Activated T-helper 17 cell treated with anti-CD3 and anti-CD28 coated beads, Interleukin-2, amount 50 U/mL, for 72 hours (primary cell): ENCODE measurements at places on chromosomes 4 and X. TPM values are rescaled to one million over a fixed set of nuclear protein-coding genes. Genes with fewer than 3 reads are reported as not detected.

Gene MAGEC1
- total RNA-seq, result not detected

Gene ANKRD50
- total RNA-seq, result 0.80 TPM

Gene ANOS1
- total RNA-seq, result not detected

Gene ARMCX4
- 4.9 TPM for total RNA-seq

Gene PTPN13
- total RNA-seq, result 23.0 TPM

Gene COL25A1
- total RNA-seq, result not detected

Gene CEP44
- 26.1 TPM for total RNA-seq

Gene CTAG2
- not detected for total RNA-seq

Gene RPS6KA6
- total RNA-seq, result 0.71 TPM

Gene CSAG3
- not detected for total RNA-seq

Gene BEX1
- total RNA-seq, result 1.1 TPM

Gene PRAF2
- total RNA-seq, result 14.3 TPM

Gene GPC3
- 0.15 TPM for total RNA-seq

Gene CNKSR2
- 3.2 TPM for total RNA-seq

- no peak for ATAC-seq
Observed at GRCh38 chrX:39985551-39985950, 112.2 kb downstream of the BCOR start.

DNA sequence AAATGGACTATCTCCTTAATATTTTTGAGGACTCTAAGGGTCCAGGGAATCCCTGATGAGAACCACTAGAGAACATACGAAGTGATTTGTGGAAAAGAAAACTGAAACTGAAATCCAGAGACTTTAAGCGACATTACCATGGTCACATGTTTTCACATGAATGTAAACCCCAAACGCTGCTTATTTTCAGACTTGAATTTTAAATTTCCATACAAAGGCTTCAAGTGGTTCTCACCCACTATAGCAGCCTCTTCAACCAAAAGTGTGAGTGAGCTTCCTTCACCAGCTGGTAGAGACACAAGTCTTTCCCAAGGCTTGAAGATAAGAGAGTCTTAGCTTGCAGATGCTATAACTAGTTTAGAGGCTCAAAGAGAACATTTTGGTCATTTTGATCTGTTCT lies 232.7 kb downstream of the MGST2 start:
- peak; percentile 18 for ATAC-seq

GRCh38 chr4:185317880-185318279 lies 77.8 kb downstream of the LRP2BP start:
- no peak for ATAC-seq

GRCh38 chr4:184163813-184164212 lies 53.9 kb downstream of the ENPP6 start:
- no peak for ATAC-seq

DNA sequence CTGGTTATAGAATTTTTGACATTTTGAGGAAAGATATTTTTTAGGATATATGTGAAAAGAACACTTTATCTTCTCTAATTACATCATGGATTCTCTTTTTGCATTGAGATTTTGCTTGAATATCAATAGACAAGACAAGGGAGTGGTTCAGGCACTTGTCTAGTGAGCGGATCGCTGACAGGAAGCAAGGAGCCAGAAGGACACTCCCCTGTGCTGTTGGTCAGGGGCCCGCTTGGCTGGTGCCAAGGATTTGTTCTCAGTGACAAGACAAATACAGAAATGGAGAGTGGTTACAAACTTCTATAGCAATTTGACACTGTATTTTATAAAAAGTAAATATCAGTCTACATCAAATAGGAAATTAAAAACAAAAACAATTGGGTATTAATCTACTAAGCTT lies 60.0 kb downstream of the SLC9B1 start:
- ATAC-seq, result no peak

DNA sequence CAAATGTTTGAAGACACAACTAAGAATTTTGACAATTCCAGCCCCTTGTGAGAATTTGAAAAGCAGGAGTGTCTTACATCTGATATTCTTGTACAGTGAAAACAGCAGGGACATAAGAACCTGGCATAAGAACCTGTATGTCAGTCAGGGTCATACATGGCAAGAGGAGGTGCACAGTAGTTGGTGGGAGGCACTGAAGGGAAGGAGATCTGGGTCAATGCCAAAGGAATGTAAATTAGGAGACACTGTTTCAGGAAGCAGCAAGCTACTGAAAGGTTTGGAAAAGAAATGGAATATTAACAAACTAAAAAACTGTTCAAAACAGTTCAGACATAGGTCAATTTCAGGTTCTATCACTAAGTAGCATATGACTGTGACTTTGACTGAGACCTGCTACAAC lies 25.0 kb upstream of the SPP1 start:
- no peak for ATAC-seq

- ATAC-seq, result peak; percentile 65
Observed at GRCh38 chr4:52037689-52038102, 403 bp downstream of the SGCB start.

GRCh38 chrX:84909151-84909550 lies 94.5 kb upstream of the APOOL start:
- ATAC-seq, result no peak

DNA sequence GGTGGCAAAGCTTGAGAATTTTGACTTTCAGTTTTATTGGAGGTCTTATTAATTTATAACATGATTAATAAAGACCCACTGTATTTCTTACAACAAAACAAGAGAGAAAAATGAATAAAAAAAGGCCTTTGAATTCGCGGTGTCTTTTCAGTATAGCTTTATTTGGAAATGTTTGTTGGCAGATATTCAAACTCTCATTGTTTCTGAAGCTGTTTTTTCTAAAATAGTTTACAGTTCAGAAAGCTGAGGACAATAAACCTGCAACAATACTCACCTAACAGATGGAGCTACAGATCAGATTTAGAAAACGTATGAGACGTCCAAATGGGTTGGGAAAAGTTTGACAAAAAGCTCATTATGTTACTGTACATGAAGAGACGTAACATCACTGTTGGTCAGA lies 2.4 kb upstream of the SPARCL1 start:
- ATAC-seq, result no peak

DNA sequence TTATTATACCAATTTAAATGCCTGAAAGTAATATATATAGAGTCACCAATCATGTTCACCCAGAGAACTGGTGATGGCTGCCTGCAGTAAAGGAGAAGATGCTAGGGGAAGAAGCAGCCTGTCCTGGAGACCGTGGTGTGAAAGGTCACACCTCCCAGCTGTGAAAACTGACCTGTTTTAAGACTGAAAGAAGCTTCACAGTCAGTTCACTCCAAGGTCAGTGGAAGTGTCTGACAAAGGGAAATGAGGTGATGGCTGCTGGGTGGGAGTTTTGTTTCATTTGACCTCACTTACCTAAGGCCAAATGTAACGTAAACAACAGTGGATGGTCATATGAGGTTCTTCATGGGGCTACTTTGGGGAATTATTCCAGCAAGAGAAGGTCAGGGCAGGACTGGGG lies 352.1 kb upstream of the GATB start:
- peak; percentile 60 for ATAC-seq

GRCh38 chr4:78379991-78380729 lies 171.4 kb upstream of the ANXA3 start:
- no peak for ATAC-seq

DNA sequence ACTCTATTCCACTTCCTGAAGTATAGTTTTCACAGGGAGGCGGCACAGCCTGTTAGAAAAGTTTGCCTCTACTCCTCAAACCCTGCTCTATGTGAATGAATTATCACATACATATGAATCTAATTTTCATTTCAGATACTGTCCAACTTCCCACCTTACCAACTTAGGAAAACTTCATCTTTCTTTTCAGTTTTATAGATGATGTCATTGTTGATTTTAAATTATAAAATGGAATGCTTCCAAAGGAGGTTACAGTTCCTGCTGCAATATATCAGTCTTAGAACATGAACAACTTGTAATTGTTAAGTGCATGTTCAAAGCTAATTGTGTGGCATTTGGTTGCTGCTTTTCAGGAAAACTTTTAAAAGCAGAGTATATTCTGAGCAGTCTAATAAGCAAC lies 92.4 kb downstream of the NEUROG2 start:
- no peak for ATAC-seq

DNA sequence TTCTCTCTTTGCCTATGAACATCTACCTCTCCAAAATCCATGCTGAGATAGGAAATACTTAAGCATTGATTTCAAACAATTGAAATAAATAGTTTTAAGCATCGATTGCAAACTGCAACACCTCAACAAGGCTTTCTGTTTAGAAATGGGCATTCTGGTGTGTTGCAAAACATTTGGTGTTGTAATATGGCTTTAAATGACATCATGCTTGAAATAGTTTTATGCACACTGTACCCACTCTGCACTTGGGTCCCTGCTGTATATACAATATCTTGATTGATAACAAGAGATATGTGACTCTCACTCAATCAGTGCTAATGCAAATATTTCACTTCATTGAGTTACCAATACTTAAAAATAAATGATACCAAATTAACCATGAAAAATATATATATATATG lies 964.9 kb upstream of the GRIA3 start:
- ATAC-seq, result no peak

DNA sequence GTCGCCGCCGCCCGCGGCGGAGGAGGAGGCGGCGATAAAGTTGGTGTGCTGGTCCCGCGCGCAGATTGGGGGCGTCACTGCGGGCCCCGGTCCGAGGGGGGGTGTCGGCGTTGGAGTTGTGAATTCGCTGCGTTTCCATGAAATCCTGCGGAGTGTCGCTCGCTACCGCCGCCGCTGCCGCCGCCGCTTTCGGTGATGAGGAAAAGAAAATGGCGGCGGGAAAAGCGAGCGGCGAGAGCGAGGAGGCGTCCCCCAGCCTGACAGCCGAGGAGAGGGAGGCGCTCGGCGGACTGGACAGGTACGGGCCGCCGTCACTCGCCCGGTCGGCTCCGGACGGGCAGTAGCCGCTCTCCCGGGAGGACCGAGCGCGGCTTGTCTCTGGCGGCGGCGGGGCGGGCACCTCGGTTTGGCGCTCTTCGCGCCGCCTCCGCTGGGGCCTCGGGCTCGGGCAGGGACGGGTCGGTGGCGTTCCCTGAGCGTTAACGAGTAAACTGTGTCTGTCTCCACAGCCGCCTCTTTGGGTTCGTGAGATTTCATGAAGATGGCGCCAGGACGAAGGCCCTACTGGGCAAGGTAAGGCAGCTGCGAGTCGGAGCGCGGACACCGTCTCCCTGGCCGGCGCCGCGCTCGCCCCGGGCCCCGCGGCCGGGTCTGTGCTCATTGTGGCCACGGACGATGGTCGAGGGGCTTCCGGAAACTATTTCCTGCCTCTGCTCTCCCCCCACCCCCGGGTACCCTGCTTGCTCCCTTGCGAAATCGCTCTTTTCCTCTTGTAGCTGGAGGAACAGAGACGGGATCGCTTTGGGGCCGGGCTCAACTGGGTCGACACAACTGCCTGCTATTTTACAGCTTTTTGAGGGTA lies 658 bp downstream of the KDM6A start:
- peak; percentile 6 for ATAC-seq

DNA sequence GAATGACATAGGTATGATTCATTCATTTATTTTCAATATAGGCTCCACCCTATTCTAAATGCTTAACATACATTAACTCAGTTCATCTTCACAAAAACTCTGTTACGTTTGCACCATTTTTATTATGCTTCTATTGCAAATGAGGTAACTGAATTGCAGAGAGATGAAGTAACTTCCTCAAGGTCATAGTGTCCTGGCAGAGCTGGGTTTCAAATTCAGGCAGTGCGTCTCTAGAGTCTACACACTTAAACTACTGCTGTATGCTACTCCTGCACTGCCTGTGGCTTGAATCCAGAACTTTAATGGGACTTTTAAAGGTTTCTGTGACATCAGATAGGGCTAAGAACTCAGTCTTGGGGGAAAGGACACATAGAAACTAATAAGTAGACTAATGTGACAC lies 413.4 kb downstream of the UBE2NL start:
- no peak for ATAC-seq

DNA sequence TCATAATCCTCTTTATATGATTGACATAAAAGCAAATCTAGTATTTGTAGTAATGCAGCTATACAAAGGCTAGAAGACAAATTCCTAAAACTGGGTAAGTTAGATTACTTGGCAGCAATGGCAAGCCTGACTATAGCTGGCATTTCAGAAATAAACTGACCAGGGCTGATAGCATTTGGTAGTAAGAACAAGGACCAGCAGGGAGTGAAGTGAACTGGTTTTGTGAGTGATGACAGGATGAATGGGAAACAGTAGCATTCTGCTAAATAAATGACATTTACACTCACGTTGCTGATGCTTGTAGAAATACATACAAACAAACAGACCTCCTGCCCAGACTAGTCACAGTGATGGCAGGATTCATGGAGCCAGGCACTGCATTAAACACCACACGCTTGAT lies 31.5 kb upstream of the TNIP3 start:
- ATAC-seq, result no peak

- peak; percentile 83 for ATAC-seq
Observed at GRCh38 chr4:110055158-110055768, 142.6 kb downstream of the EGF start.

- ATAC-seq, result no peak
Observed at GRCh38 chrX:2766906-2767305, 15.1 kb downstream of the XG start.

GRCh38 chr4:74794382-74795010 lies at the start of gene BTC:
Gene BTC, minus strand, starts transcription at chr4:74794523. Its CDS starts 198 bp downstream, at chr4:74794325.
- ATAC-seq, result no peak

DNA sequence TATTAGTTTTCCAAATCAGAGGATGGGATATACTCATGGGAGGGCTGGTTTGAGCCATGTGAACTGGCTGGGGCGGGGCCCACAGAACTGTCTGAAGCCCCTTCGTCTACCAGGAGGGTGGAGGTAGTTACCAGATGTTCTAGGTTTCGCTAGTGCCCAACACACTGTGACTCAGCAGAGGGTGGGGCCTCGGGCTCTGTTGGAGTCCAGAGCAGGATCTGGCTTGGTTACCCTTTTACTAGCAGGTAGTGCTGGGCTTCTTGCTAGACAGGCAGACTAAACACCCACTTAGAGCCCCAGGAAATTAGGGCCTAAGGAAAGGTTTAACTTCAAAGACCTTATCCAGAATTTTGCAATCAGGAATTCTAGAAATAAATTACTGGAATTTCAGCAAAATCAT lies 56.2 kb upstream of the CHRDL1 start:
- no peak for ATAC-seq

DNA sequence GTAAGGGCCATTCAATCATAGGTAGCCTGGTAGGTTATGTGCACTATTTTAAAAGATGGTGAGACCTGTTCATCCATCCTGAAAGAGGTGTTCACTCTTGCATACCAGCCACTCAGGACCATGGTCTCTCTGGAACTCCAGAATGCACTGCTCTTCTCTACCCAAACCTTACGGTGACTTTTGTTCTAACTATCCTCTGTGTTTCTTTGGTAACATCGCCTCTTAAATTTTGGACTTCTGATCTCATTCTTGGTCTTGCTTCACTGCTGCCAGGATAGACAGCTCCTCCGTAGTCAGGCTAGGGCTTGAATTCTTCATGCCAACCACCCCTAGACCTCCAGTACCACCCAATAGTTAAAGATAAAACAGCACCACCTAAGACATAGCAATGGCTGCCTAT lies 346.3 kb upstream of the GALNT7 start:
- ATAC-seq, result no peak

GRCh38 chr4:78174891-78175290 lies 117.8 kb downstream of the FRAS1 start:
- ATAC-seq, result no peak

DNA sequence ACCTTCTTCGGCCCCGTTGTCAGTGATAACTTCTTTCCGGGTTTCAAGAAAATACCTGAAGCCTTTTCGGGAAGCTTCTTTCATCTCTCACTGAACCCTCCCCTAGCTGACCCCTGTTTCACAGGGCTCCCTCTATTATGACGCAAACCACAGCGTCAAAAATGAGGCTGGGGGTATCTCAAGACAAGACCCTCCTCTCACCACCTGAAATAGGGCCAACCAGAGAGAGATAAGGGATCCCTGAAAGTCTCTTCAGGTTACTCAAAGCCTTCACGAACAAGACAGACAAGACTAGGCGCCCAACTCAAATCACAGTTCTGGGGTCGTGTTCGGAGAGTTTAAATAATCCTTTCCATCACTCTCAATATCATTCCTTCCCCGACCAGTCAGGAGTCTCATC lies 1.2 kb downstream of the PHF8 start:
- no peak for ATAC-seq
